ENCODE measurements at places on chromosomes 2 and 18.

GRCh38 chr18:10797896-10798295 lies 272.1 kb downstream of the NAPG start:
- no peak for DNase-seq

DNA sequence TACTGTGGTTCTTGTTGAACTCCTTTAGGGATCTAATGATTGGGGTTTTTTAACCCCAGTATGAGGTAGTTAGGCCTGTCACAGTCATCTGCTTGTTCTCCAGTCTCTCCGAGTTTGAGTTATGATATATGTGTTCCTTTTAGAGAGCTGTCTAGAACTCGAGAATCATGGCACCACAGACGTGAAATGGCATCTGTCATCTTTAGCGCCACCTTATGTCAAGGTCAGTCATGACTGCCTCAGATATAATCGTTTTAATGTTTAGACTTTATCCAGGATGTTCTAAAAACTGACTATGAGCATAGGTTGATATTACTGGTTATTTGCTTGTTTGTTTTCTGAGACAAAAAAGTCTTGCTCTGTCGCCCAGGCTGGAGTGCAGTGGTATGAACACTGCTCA lies 112.2 kb downstream of the CEP192 start:
- DNase-seq: no peak

DNA sequence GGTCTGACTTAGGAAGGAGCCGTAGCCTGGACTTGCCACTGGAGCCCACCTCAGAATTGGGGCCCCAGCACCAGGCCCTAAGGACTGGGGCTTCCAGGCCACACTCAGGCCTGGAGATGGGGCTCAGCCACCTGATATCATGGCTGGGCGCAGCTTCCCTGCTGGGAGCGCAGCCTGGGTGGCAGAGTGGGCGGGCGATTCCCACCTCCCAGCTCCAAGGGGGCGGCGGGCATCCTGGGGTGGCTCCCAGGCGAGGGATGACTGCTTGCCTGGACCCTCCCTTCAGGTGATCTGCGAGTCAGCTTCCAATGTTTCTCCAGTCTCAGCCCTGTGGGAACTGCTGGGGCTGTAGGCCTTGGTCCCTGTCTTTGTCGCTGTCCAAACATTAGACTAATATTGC lies 20.1 kb downstream of the GPR35 start:
- DNase-seq: no peak

GRCh38 chr2:28602751-28603639 lies 107.1 kb downstream of the PLB1 start:
- DNase-seq: no peak

DNA sequence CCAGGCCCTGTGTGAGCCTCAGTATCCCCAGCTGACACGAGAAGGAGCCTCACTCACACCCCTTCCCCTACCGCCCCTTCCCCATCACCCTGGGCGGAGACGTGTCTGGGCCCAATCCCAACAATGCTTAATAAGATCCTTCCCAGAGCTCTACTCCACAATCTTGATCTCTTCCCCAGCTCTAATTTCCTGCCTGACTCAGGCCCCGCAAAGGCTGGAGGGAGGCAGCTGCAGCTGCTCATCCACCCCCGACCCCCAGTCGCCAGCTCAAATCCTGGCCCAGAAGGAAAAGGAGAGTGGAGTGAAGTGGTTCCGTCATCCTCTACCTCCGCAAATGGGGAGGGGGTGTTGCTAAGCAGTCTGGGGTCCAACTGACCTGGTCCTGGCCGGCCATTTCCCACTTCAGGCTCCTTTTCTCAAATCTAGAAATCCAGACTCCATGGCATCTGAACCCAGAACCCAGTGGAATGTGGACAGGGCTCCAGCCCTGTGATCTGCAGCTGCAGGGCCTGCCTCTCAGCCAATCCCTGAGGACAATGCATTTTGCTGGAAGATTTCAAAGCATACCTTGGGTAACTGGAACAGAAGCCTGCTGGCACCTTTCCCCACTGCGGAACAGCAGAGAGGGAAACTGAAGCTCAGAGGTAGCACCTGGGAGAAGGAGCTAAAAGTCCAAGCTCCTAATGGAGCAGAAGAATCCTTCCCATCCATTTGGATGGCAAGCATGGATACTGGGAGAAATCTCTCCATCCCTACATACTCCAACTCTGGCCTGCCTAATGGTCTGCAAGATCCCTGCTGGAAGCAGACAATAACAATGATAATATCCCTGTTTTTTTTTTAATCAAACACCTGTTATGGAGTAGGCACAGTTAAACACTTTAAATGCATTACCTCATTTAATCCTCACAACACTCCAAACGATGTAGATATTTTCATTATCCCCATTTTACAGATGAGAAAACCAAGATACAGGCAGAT lies 5.6 kb upstream of the TNS1 start:
- no peak for DNase-seq

GRCh38 chr2:71932037-71932779 lies 215.5 kb downstream of the CYP26B1 start:
- no peak for DNase-seq

DNA sequence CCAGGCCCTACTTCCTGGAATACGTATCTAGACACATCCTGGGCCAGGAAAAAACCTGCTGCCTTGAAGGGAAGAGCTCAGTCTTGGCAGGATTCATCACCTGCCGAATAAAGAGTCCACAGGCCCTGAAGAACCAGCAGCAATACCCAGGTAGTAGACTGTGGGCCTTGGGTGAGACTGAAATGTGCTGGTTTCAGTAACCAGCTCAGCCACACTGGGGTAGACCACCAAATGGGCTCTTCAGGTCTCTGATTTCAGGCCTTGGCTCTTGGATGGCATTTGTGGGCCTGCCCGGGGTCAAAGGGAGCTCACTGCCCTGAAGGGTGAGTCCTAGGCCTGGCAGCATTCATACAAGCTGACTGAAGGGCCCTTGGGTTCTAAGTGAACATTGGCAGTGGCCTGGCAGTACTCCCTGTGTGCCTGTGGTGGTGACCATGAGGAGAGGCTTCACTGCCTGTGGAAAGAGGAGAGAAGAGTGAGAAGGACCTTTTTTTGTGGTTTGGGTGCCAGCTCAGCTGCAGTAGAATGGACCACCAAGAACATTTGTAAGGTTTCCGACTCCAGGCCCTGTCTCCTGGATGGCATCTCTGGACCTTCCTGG lies 175.1 kb downstream of the ANKRD30B start:
- DNase-seq: no peak

GRCh38 chr2:11692966-11693521 lies 23.0 kb upstream of the NTSR2 start:
- DNase-seq: no peak

DNA sequence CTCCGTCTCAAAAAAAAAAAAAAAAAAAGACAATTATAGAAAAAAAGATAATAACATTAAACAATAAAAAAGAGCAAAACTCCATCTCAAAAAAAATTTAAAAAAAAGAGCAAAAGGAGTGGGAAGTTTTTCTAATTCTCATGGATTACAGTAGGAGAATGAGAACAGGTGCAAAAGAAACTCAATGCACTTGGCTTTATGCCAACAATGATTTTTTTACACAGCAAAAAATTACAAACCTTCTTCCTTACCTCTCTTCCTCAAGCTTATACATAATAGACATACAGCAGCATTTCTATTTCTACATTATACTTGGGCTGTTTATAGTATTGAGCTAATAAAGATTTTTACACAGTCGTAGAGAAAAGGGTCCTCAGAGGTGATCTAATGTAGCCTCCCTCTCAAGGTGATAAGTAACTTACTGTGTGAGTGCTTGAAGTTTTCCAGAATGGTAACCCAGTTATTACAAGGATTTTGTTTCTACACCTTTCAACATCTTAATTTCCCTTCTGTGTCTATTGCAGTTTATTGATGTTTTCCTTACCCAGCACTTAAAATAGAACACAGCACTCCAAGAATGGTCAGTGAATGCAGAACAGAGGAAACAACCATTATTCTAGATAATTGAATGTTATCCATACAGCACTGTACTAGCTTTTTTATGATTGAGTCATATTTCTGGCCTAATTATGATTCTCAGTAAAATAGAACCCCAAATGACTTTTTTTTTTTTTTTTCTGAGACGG lies 34.9 kb upstream of the RNF138 start:
- no peak for DNase-seq

DNA sequence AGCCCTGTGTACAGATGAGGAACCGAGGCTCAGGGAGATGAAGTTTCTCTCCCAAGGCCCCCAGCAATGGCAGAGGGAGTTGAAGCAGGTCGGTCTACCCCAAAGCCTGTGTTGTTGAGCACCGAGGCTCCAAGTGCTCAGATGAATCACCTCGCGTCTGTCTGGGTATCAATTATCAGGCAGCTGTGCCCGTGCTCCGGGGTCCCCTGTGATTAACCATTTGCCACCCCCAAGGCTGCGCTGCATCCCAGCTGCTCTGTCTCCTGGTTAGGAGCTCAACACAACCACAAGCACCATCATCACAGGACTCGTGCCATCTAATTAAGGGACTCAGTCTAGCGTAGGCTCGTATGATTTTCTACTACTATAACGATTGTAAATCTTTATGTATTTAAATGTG lies 27.1 kb downstream of the LIPG start:
- no peak for DNase-seq

DNA sequence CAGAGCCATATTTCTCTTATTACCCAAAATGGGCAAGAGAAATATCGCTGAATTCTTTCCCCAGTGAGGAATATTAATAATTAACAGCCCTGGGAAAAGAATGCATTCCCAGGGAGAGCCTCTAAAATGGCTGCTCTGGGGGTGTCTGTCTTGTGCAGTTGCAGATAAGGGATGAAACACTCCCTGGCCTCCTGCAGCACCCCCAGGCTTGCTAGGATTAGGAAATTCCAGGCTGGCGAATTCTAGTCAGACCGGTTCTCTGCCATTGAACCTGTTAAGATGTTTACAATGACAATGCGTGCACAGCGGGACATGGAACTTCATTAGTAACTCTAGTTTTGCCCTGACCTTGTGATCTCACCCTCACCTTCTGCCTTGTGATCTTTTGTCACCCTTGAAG lies 24.5 kb downstream of the MRPL30 start:
- no peak for DNase-seq

- no peak for DNase-seq
Observed at GRCh38 chr2:66364495-66365333, 70.2 kb upstream of the MEIS1 start.

DNA sequence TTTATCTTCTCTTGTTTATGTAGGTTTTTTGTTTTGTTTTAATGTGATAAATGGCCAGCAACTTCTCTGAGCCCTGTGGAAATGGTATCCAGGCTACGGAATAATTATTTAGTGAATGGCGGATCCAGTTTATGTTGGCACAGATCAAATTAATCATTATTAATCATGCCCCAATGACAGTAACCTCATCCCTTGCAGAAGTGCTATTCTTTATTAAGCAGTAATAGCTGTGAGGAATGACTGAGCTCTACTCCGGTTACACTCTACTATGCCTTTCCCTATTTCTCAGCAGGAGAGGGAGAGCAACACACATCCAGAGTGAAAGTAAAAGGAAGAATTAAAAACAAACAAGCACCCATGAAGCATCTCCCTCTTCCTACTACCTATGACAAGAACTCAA lies 84.8 kb downstream of the SETBP1 start:
- no peak for DNase-seq

- DNase-seq: no peak
Observed at GRCh38 chr2:144240656-144241339, 279.1 kb downstream of the ZEB2 start.

- DNase-seq: no peak
Observed at GRCh38 chr18:12053289-12053688, 40.4 kb upstream of the ANKRD62 start.

DNA sequence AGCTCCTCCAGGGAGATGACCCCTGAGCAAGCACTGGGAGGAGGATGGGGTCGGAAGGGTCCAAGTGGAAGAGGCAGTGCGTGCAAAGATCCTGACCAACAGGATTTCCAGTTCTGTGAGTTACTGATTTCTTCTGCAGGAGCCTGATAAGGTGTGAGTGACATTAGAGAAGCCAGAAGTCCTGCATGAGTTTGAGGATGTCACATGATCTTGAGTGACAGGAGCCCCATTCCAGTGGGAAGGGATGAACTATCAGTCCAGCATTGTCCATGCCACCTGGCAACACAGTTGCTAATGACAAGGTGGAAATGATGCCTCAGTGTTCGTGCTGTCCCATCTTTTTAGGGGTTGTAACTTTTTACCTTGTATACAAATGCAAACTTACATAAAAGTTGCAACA lies 285.1 kb upstream of the HDAC4 start:
- DNase-seq: no peak

DNA sequence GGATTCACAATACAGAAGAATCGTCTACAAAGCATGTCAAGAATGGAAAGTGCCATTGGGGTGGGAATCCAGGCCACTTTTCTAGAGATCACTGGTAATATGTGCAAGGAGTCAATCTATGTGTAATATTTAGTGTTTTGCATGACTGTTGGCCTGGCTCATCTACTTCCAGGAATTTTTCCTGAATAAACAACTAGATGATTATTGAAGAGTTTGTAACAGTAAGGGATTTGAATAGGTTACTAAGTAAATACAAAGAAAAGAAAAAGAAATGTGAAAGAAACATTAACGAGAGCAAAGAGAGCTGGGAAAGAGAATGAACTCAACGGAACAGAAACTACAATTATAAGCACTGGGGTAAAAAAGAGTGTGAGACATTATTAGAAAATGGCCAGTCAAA lies 406.0 kb downstream of the TGIF1 start:
- DNase-seq: no peak

- no peak for DNase-seq
Observed at GRCh38 chr2:197904446-197904845, 100.1 kb downstream of the PLCL1 start.

GRCh38 chr2:227933884-227934283 lies 62.5 kb downstream of the DAW1 start:
- DNase-seq: no peak

DNA sequence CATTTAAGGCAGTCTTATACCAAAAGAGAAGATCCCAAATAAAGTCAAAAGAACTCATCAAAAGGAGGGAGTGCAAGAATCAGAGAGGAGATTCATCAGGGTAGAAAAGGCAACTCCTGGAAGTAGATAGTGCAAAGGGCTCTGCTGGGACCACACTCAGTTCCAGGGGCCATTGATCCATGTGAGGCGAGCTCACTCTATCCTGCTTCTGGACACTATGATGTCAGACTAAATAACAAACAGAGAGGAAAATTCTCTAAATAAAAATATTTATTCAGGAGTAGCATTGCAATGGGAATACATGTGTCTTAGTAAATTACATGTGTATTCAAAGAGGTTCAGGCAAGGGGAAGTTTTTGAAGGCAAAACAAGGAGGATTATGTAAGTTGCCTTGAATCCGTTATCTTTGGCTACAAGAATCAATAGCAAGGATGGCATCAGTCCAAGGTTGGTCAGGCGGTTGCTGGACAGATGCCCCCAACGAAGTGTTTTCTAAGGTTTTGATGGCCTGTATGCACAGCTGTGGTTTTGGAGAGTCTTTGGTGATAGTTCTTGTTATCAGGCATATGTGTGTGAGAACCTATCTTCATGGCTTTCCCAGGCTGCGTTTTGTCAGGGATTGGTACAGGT lies 13.2 kb upstream of the SERPINB12 start:
- DNase-seq: no peak

Data from right lung (tissue), 10 donors.